OCI-LY7 (cell line): ENCODE measurements at places on chromosomes 16 and 17. TPM values are rescaled to one million over a fixed set of nuclear protein-coding genes. Genes with fewer than 3 reads are reported as not detected.

GRCh38 chr17:49241692-49242397 is 11.3 kb upstream of the PHOSPHO1 start:
- DNase-seq = no peak

Gene OSBPL7
- total RNA-seq = 31.1 and 35.7 TPM in 2 replicates

- DNase-seq = no peak
These were observed 16.8 kb downstream of the AXIN2 start for GRCh38 chr17:65544672-65545071.

DNA sequence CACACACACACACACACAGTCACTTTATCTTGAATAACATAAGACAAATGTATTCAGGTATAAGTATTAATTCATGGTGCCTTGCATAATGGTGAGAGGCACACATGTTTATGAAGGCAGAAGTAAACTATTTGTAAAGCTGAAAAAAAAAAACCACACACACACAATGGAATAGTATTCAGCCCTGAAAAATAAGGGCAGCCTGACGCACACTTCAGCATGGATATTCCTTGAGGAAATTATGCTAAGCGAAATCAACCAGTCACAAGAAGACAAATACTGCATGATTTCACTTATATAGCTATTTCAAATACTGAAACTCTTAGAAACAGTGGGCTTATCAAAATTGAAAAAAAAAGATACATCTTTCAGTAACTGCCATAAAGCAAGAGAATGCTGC is 200.2 kb upstream of the RBFOX1 start:
- no peak for DNase-seq

GRCh38 chr17:51189628-51190027 is 23.4 kb downstream of the NME2 start:
- no peak for DNase-seq

GRCh38 chr16:82470016-82470415 is 156.8 kb upstream of the CDH13 start:
- no peak for DNase-seq
